ENCODE measurements at places on chromosomes 2 and 18.

GRCh38 chr2:229300790-229301189, 29.7 kb upstream of the PID1 start:
- DNase-seq: no peak

- no peak for DNase-seq
These were observed 32.5 kb upstream of the WIPF1 start for GRCh38 chr2:174630107-174630506.

GRCh38 chr2:46966576-46966975, 51.0 kb upstream of the MCFD2 start:
- no peak for DNase-seq

- no peak for DNase-seq
These were observed 40.8 kb upstream of the INPP4A start for GRCh38 chr2:98403878-98404277.

- no peak for DNase-seq
These were observed 271.3 kb downstream of the ICOS start for GRCh38 chr2:204207866-204208265.

DNA sequence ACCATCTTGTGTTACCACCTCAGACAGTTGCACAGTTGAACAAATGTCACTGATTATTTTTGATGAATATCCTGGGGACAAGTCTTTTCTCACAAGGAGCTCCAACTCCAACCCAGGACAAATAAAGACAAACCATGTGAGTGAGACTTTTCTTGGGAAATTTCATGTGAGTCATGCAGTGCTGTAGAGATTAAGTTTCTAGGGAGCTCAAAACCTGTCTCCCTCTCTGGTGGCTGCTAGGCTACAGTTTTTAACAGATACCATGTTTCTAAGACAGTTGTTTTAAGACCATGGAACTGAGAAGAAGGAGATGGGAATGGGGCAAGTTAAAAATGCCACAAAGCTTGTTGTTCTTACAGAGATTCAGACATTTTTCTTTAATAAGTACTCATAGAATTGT, 255.5 kb downstream of the RIT2 start:
- no peak for DNase-seq

- DNase-seq: no peak
These were observed 37.4 kb downstream of the ZNF236 start for GRCh38 chr18:76859474-76860339.

GRCh38 chr18:7940971-7941370, 373.9 kb downstream of the PTPRM start:
- DNase-seq: no peak

DNA sequence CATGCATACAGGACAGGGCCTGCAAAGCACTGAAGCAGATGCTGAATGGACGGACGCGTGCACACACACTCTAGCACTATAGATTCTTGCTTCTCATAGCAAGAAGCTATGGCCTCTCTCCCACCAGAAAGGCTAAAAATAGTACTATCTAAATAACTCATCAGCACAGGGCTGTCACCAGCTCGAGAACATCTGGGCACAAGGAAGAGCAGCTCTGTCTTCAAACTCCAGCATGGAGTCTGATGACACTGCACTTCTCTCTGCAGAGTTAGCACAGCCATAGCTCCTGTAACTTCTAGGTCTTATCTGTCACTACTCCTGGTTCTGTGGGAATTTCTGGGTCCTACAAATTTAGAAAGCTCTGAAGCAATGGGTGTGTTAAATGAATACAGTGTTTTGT, 123.5 kb downstream of the MYO5B start:
- no peak for DNase-seq

- no peak for DNase-seq
These were observed 55.1 kb downstream of the LTBP1 start for GRCh38 chr2:33001823-33002222.

GRCh38 chr2:223545830-223546229, 56.3 kb downstream of the SCG2 start:
- DNase-seq: no peak

DNA sequence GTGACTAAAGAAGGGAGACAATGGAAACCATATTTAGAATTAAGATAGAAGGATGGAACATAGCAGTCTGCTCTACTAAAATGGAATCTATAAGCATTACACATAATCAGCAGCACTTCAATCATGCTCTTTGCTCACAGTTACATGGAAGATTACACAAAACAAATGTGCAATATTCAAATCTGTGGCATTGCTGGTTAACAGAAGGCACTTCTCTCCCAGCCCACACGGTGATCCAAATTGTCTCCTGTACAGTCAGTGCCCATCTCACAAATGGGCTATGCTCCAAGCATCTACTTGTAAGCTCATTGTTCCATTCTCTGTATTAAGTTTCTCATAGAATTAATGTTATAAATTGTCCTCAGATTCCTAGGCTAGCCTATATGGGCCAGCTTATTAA, 716.6 kb downstream of the NRXN1 start:
- DNase-seq: no peak

DNA sequence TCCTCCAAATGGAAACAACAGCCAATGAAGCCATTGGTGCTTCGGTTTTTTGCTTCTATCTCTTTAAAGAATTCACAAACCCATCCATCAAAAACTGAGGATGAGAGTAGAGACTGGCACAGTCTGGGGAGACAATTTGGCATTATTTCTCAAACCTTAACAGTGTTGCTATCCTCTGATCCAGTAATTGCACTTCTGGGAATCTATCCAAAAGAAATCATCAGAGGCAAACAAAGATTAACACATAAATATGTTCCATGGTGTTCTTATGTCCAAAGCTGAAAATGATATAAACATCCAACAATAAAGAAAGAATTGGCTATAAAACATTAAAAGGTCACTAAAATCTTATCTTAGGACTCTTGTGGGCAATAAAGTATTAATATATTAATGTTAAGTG, 35.1 kb downstream of the REEP1 start:
- no peak for DNase-seq

DNA sequence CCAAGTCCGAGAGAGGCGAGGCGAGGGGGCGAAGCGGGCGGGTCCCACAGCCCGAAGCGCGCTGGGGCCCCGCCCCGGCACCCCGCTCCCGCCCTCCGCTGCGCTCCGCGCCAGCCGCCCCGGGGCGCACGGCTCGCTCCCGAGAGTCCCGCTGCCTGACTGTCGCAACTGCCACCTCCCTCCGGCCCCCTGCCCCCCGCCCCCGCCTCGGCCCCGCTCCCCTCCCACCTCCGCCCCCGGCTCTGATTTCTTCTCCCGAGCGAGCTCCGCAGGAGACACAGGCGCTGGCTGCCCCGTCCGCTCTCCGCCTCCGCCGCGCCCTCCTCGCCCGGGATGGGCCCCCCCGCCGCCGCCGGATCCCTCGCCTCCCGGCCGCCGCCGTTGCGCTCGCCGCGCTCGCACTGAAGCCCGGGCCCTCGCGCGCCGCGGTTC, at the start of gene WNT6:
Gene WNT6, plus strand, starts transcription at position 250 of the 432 bp plus-strand sequence. CDS start 233 bp downstream, outside the sequence.
- DNase-seq: no peak

DNA sequence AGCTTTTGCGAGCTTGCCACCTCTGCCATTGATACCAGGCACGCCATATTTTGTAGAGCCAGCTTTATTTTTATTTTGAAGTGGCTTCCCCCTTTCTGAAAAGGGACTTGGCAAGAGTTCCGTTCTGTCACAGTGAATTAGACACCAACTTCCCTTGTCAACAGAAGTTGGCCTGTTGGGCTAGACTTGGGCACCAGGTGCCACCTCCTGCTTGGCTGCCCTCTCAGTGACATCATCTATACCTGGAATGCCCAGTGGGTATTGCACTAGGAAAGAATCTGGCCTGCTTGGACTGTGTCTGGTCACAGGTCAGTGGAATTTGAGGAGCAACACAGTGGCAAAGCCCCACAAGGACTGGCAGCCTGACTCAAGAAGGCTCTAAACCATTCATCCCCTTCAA, 101.0 kb downstream of the BCL2L11 start:
- no peak for DNase-seq
